ENCODE measurements at places on chromosomes 6 and 20.

DNA sequence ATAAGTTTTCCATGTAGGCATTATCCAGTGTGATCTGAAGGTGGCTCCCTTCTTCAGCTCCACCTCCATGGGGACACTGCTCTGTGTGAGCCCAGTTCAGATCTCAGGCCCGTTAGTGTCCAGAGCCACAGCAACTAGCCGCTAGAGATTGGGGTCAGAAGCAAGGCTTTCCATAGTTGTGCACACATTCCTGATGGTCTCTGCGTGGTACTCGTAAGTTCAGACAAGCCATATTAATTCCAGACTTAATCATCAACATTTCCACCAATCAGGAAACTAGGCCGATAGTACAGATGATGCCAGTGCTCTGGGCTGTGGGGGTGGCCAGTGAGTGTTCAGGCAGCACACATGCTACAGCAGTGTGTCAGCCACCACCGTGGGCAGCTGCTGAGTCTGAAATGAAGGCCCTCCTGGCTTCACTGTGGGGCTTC lies 17.5 kb upstream of the SYNCRIP start:
- no peak for DNase-seq

DNA sequence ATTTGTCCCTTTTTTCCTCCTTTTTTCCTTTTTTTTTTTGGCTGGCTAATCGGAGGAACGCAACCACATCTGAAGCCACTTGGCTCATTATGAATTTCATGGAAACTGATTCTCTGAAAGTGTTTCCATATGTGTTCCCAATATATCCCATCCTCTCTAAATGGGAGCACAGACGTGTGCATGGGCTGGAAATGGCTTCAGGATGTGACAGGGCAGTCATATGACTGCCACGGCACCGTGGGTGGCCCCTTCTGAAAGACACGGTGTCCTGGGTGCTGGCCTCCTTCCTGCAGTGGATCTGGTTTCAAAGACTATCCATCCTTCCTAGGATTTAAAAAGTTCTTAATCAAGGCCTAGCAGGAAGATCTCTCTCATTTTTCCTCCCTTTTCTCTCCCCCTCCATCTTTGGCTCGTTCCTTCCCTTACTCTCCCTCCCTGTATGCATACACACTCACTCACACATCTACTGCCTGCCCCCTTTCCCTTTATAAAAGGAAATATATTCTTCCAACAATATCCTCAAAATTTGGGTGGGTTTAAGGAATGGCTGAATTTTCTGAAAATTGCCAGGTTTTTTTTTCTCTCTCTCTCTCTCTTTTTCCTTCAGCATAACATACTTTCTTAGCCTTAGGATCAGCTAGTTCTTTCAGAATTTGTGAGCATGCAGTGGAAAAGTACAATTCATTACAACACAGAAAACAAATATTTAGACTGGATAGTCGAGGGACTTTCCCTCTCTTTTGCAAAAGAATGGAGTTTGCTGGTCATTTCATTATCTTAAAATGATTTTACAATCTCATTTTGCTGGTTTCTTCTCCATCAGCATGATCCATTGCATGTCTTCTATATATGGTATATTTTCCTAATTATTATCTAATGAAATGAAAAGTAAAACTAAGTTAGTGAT lies 161.2 kb upstream of the SUPT3H start:
- no peak for DNase-seq

GRCh38 chr6:118306392-118307238 lies 241.5 kb upstream of the PLN start:
- DNase-seq, result no peak

GRCh38 chr6:150994026-150994425 lies 128.5 kb downstream of the MTHFD1L start:
- DNase-seq, result no peak

- no peak for DNase-seq
Measured at GRCh38 chr20:51586005-51586440, 43.5 kb upstream of the NFATC2 start.

DNA sequence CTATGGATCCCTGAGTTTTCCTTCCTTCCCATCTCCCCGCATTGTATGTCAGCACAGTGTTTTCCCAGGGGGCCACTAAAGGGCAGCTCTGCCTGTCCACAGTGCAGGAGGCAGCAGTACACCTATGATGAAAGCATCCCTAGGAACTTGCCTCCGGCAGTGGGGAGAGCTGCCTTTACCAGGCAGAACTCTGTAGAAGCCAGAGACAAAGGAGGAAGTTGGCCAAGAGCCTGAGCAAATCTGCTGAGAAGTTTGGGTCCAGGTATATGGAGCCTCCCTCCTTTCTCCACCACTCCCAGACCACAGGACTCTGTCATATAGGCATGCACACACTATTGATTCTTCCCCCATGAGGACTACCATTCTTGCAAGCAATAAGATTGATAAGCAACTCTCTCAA lies 282.7 kb downstream of the TBC1D7 start:
- no peak for DNase-seq

DNA sequence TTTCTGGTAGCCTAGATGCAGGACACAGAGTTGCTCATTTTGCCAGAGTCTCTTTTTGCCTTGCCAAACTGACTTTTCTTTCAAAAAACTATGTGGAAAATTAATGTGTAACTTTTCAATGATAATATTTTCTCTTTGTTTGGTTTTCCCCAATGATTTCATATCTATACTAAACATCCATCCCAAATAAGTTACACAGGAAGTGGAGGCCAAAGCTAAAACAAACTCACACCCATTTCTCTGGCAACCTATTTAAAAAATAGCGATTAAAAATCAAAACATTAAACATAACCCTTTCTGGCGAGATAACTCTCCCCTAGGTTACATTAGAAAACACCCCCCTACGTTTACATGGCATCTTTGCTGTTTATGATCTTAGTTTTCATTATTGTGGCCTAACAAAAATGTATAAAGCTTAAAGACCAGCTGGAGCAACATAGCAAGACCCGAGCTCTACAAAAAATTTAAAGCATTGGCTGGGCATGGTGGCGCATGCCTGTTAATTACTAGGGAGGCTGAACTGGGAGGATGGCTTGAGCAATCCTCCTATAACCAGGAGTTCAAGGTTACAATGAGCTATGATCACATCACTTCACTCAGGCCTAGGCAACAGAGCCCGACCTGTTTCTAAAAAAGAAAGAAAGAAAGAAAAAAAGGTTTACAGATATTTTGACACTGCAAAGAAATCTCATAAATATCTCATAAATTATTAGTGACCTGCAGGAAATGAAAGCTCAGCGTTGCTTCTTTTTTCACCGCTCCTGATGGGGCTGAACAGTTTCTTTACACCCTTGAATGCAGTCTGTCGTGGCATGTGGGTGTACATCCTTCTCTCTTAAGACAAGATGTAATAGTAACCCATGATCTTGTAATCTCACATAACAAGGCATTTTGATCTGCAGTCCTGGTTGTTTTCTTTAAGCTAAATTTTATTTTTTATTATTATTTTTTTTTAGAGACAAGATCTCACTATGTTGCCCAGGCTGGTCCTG lies 32.8 kb upstream of the CEP85L start:
- DNase-seq, result no peak

GRCh38 chr20:47762699-47763268 lies 22.5 kb downstream of the SULF2 start:
- no peak for DNase-seq

DNA sequence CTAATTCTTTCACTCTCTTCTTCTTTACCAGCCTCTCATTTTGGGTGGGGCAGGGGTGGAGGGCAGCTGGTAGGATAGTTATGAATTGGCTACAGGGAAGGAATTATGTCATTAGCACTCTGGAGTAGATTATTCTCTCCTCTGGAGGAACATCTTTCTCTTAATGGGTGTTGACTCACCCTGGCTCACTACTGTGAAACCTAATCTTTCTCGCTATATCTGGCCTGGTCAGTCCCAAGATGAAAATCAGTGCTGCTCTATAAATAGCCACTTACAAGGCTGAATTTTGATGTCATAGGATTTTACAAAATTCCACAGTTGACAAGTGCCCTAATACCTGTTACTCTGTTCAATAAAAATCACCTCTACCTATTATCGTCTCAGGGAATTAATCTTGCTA lies 151.3 kb downstream of the COL9A1 start:
- DNase-seq, result no peak

Data from activated CD4-positive, CD25-positive, alpha-beta regulatory T cell treated with anti-CD3 and anti-CD28 coated beads, Interleukin-2, amount 50 U/mL, for 16 hours (primary cell).